ENCODE measurements at places on chromosomes 3 and 15.

- DNase-seq: no peak
Observed at GRCh38 chr3:16905704-16906103, 20.9 kb downstream of the PLCL2 start.

- DNase-seq: no peak
Observed at GRCh38 chr15:82970696-82971095, 15.3 kb upstream of the RAMAC start.

DNA sequence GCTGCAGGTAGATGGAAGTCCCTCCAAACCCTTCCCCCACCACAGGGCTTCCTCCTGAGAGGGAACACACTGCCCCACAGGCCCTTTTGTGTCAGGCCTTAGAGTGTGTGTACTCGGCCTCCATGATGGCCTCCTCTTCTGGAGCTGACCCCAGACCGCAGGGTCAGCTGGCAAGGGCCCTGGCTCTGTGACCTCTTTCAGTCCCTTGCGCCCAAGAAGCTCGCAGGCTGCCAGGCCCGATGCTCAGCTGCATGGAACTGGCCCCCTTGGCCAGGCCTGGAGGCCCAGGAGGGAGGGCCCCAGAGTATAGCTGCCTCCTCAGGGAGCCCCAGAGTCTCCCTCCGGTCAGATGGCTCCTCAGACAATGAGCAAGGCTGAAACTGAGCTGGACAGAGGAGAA lies 23.4 kb upstream of the ANKDD1A start:
- DNase-seq: no peak

DNA sequence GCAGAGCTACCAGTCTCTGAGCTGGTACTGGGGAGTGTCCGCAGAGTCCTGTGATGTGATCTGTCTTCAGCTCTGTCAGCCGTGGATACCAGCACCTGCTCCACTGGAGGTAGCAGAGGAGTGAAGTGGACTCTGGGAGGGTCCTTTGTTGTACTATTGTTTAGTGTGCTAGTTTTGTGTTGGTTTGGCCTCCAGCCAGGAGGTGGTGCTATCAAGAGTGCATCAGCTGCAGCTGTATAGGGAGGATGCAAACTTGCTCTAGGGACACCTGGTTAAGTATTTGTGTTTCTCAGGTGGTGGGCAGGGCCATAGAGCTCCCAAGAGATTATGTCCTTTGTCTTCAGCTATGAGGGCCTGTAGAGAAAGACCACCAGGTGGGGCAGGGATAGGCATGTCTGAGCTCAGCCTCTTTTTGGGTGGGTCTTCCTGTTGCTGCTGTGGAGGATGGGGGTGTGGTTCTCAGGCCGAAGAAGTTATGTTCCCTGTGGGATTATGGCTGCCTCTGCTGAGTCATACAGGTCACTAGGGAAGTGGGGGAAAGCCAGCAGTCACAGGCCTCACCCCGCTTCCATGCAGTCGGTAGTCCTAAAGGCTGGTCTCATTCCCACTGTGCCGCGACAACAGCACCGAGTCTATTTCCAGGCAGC lies 443.2 kb upstream of the TBL1XR1 start:
- DNase-seq: no peak

- no peak for DNase-seq
Observed at GRCh38 chr3:58041826-58042324, 33.7 kb downstream of the FLNB start.

- no peak for DNase-seq
Observed at GRCh38 chr15:44719293-44719999, 8.1 kb downstream of the B2M start.

DNA sequence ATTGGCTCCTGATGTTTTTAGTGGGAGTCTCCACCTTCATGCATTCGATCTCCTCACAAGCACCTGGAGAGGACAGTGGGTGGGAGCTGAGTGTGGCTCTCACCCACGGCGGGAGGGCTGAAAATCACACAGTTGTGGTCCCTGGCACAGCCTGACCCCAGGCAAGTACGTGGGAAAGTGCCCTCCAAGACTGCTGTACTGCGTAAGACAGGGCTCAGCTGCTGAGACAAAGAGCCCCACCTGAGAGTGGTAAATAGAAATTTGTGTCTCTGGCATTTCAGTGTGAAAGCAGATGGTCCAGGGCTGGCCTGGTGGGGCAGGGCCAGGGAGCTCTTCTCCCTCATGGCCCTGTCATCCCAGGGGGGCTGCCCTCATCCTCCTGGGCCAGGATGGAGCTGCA lies 77.4 kb upstream of the IQSEC1 start:
- DNase-seq: no peak

DNA sequence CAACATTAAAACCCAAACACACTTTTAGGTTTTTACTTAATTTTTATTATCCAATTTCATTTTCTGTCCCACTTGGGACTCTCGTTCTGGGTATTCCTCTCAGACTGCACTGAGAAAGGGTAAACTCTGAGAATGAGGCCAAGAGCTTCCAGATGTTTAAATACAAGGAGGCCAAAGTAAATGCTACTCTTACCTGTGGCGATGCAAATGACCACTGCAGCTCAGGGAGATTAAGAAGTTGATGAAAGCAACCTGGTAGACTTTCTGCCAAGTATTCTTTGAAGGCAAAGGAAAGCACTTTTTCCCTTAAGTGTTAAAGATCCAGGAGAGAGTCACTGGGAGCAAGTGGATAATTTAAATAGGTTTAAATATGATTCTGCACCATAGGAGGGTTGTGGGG lies 39.1 kb downstream of the NPTN start:
- DNase-seq: no peak

DNA sequence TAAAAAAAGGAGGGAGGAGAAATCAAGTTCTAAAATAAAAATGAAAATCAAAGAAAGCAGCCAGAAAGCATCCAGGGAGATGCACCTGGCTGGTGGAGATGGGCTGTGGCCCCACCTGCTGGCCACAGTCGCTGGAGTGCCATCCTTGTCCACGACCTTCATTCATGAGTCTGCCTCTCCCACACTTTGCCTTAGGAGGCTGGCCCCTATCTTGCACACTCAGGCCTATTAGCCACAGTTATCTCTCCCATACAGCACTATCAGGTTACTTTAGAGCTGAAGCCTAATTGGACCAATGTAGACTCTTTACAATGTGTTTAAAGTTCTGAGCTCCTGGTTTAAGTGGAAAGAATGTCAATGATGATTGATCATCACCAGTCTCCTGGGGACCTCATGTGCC lies 392.0 kb upstream of the RORA start:
- DNase-seq: no peak
